Left lung (tissue), 14 donors: ENCODE measurements at places on chromosomes 1 and 21. TPM values are rescaled to one million over a fixed set of nuclear protein-coding genes. Genes with fewer than 3 reads are reported as not detected.

DNA sequence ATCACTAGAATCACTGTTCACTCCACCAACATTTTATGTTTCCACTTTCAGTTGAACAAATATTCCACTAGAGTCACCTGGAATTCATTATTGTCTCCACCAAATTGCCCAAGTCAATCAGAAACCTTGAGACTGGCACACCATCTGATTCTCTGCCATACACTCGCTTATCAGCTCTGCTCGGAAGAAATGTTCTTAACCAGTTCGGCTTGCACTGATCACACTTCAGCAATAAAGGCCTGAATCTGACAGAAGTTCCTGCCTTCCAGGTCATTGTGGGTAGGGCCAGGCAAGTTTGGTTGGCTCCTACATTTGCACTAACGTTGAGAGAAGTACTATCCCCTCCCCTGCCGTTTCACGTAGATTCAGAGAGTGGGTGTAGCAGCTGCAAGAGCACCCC lies 10.0 kb downstream of the TPM3 start:
- no peak for DNase-seq

The DCAF8 gene
- polyA plus RNA-seq: 166 TPM

DNA sequence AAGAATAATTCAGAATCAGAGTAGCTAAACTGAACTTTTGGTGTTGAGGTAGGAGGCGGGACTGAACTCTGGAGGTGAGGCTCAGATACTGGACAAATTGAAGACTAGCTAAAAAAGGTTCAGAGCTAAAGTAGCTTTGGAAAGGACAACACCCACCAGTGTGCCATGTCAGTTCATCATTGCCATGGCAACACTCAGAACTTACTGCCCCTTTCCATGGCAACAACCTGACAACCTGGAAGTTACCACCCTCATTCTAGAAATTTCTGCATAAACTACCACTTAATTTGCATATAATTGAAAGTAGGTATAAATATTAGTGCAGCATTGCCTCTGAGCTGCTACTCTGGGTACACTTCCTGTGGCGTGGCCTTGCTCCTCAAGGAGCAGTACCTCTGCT lies 30.3 kb upstream of the POGK start:
- DNase-seq: no peak

- no peak for DNase-seq
Measured at GRCh38 chr1:169260478-169261151, 107.0 kb downstream of the NME7 start.

DNA sequence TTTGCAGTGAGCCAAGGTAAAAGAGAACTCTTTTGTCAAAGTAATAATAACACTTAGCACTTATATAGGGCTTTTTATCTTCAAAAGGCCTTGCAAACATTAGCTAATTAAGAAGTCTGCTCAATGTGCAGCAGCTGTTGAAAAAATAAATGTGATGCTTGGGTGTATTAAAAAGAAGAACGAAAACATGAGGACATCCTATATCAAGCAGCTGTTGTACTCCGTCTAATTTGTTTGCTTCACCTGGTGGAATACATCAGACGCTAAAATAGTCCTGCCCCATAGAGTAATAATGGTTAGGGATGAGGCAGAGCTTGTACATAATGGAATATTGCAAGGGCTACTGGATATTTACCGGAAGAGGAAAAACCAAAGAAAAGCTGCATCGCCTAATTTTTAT lies 299.5 kb downstream of the ST6GALNAC3 start:
- no peak for DNase-seq

DNA sequence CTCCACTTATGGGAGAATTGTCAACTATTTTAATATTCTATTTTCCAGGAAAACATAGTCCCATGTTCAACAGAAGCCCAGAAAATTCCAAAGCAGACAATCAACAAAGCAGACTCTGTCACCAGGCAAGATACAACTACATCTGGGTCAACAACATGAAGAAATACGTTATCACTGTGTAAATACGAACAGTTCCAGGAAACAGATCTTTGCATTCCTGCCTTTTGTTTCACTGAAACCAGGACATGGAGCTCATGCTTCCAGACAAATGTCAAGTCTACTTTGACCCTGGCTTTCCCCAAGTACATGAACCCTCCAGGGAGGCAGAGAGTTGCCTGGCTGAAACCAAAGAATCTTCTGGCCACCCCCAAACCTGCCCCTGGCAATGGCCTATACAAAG lies 106.7 kb downstream of the SETD4 start:
- no peak for DNase-seq

The NUDC gene
- 66.5 TPM for polyA plus RNA-seq

The C1orf141 gene
- polyA plus RNA-seq: 0.35 TPM

The ITPKB gene
- 38.7 TPM for polyA plus RNA-seq

GRCh38 chr1:162329826-162330225 lies 46.8 kb downstream of the SPATA46 start:
- DNase-seq: no peak

DNA sequence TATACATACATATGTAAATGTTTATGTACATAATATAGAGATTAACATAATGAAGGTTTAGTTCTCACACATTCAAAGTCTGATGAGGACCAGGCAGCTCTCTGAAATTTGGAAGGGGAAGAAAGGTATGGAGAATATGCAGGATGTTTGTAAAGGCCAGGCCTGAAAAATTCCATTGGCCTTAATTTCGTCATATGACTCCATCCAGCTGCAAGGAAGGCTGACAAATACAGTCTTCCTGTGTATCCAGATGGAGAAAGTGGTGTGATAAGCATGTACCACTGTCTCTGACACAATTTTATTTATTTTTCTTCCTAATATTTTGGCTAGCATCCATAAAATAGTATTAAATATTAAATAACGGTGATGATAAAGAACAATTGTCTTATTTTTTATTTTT lies 6.3 kb upstream of the SGIP1 start:
- DNase-seq: no peak
